ENCODE measurements at places on chromosomes 11 and 22. TPM values are rescaled to one million over a fixed set of nuclear protein-coding genes. Genes with fewer than 3 reads are reported as not detected.

GRCh38 chr11:57873196-57873911 is 111.8 kb downstream of the CTNND1 start:
- no peak for DNase-seq

DNA sequence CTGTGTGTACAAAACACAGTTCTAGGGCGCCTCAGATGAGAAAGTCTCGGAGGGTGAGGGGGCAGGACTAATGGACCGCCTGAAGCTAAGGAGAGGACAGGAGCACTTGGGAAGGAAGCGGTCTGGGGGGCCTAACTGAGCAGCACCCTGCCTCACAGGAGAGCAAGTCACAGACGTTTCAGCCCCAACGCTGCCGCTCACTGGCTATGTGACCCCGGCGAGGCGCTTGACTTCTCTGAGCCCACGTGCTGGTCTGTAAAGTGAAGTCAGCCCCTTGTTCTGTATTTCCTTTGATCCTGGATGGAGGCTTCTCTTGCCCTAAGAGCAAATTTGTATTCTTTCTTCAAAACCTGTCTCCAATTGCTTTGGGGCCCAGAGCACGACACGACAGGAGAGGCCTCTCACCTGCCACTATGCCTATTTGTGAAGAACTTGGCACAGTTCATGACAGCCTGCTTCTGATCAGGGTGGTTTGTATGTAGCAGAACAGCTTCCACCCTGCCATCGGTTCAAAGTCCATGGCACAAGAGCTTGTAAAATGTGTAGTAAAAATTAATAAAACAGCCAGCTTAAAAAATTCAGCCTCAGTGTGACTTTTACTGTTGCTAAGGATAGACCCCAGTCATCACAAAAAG is 59.1 kb downstream of the WNT11 start:
- peak; percentile 30 for DNase-seq

- DNase-seq: no peak
Measured at GRCh38 chr11:60348116-60348515, 21.1 kb downstream of the MS4A6E start.

DNA sequence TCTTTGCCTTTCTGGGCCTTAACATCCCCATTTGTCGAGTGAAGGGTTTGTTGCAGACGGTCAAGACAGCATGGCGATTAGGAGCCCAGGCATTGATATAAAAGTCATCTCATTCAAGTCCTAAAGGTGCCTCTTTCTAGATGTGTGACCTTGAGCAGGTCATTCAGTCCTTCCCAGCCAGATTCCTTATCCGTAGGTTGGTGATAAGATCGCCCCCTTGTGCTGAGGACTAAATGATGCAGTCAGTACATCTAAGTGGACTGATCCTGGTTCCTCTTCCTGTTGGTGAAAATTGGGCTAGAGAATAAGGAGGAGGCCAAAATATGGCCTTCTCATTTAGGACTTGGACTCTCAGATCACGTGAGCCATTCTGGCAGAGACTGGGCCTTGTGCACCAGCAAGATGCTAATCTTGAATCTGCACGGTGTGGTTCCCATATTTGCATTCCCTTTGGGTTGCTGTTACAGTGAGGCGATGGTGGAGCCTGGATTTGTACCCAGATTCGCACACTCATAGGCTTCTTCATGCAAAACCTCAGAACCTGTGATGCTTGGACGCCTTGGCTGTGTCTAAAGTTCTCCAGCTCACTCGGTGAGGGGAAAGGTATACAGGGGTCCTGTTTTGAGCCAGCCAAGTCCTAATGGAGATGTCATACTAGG is 156.8 kb downstream of the MYO18B start:
- no peak for DNase-seq

DNA sequence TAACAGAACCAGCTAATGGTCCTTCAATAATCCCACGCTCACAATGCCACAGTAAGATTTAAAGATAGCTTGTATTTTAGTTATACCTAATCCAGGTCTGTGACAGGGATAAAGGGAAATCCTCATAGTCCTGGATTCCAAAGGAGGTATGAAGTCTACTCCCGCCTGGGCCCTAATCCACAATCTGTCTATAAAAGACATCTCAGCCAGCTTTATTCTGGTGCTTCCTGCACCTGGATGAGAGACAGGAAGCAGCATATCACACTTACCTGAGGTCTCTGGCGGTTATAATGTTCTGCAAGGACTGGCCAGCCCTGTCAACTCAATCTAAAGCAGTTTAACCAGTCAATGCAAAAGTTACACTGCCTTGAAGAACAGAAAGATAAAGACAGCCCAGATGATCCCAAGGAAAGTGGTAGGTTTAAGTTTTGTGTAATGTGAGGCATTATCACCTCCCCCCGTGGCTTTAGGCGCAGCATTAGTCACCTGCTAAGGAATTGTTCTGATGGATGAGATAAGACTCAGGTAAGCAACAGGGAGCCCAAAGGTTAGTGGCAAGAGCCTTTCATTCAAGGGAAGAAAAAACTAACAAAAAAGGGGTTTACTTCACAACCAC is 57.6 kb downstream of the PLEKHA7 start:
- DNase-seq: no peak

GRCh38 chr11:78898266-78898775 is 323.7 kb upstream of the NARS2 start:
- no peak for DNase-seq

GRCh38 chr22:25795478-25795877 is 53.5 kb downstream of the MYO18B start:
- DNase-seq: no peak

DNA sequence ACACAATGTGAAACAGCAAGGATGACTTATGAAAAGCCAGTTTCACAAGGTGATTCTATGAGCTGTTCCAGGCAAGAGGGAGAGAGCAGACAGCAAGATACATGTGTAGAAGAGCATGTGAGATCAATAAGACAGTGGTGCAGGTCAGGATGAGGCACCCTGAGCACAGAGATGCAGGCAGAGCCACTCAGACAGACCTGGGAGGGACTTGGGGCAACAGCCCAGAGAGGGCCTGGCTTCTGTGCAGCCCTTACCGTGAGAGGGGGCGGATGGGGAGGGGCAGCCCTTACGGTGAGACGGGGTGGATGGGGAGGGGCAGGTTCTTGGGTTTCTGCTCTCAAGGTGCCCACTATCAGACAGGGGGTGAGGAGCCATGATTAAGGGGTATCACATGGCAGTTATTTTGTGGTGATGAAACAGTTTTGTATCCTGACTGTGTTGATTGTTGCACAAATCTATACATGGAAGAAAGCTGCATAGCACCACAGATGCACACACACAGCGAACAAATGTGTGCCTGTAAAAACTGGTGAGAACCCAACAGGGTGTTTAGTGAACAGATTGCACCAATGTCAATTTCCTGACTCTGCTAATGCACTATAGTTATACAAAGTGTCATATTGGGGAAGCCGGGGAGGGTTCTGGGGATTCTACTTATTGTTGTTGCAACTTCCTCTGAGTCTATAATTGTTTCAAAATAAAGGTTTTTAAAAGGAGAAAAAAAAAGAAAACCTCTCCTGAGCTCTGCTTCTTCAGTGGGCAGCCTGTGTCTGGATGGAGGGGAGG is 5.2 kb upstream of the C22orf42 start:
- DNase-seq: no peak

DNA sequence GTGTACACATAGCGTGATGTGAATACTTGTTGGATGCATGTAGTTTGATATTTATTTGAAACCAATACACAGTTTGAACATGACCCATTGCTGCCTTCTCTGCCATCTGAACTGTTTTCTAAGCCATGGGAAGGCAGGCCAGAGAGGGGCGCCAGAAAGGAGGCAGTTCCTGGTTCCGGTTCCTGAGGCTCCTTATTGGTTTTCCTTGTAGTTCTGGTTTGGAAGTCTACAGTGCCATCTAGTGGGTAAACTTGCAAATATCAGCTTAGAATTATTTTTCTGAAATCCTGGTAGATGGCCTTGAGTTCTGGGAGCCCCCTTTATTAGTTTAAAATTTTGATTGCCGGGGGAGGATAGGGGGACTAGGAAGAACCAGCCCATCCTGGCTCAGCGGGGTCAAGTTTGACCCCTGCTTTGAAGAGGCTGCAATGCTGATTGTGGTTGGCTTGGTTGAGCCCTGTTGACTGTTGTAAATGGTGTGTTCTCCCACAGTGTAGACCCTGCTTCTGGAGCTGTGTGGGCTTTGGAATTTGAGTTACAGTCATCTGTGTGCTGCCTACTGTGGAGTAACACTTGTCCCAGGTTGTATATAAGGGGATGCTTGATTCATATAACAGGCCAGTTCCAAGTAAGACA is 48.4 kb downstream of the GRAMD1B start:
- peak; percentile 61 for DNase-seq

- DNase-seq: peak; percentile 68
Measured at GRCh38 chr11:67303835-67304411, 593 bp downstream of the SSH3 start.

- no peak for DNase-seq
Measured at GRCh38 chr22:18058371-18059093, 19.3 kb upstream of the PEX26 start.

GRCh38 chr22:31585161-31585859 is 76.7 kb downstream of the PISD start:
- DNase-seq: no peak

- DNase-seq: peak; percentile 89
Measured at GRCh38 chr11:3160252-3161031, 4.7 kb downstream of the OSBPL5 start.

- DNase-seq: no peak
Measured at GRCh38 chr11:72668629-72669347, 5.4 kb downstream of the PDE2A start.

GRCh38 chr11:128472128-128473089 is 114.9 kb downstream of the ETS1 start:
- DNase-seq: no peak

GRCh38 chr22:24037851-24038765 is 27.0 kb downstream of the CABIN1 start:
- no peak for DNase-seq

GRCh38 chr11:15653191-15653710 is 538.5 kb downstream of the INSC start:
- no peak for DNase-seq

DNA sequence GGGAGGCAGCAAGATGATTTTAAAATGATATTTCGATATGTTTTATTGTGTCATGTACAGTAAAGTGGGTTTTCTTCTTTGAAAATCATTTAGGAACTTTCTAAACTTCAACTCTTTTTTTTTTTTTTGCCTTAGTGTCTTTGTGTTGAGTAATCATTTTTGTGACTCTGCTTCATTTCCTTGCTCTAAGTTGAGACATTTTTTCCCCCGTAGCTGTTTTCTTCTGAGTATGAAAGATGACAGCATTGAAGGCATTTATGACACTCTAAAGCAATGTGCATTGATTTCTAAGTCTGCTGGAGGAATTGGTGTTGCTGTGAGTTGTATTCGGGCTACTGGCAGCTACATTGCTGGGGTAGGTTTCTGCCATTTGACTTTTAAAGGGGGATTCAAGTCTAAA is 23.5 kb downstream of the RRM1 start:
- no peak for DNase-seq

DNA sequence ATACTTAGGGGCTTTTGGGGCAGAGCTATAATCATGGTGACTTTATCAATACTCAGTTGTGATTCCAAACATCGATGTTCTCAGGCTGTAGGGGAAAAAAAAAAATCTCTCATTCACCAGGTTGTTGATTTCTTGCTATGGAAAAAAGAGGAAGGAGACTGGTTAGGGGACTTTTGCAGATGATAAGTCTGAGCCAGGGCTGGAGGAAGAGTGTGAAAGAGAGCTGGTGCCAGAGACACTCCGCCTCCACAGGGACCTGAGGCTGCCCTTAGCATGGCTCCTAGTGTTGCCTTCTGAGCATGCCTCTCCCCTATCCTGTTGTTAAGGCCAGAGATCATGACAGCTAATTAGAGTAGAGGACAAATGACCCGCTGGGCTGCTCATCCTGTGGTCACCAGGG is 16.9 kb downstream of the UPB1 start:
- DNase-seq: no peak

DNA sequence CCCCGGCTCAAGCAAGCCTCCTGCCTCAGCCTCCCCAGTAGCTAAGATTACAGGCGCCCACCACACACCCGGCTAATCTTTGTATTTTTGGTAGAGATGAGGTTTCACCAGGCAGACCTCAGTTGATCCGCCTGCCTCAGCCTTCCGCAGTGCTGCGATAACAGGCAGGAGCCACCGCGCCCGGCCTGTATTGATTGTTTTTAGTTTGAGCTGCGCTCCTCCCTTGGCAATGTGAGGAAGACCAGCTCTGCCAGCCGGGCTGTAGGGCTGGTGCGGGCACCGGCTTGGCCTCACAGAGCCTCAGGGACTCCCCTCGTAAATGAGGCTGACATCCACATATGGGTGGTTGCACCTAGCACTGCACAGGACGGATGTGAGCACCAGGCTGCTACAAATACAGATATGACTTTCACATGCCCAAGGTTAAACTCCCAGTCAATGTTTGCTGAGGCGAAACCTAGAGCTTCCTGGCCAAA is 7.5 kb upstream of the SLC2A11 start:
- DNase-seq: no peak

Gene SYT13
- 12.7 TPM for total RNA-seq

Gene HOATZ
- total RNA-seq: not detected

All from thyroid gland (tissue), 4 donors.